Right cardiac atrium (tissue), 5 donors: ENCODE measurements at places on chromosomes 6 and 20. TPM values are rescaled to one million over a fixed set of nuclear protein-coding genes. Genes with fewer than 3 reads are reported as not detected.

Gene MAP3K5
- 2.8 TPM for polyA plus RNA-seq

Gene SEL1L2
- polyA plus RNA-seq: 1.1 TPM

Gene BTNL2
- polyA plus RNA-seq: not detected

Gene HAO1
- polyA plus RNA-seq: not detected

Gene KCNQ5
- 0.25 TPM for polyA plus RNA-seq

Gene COX4I2
- 29.5 TPM for polyA plus RNA-seq

Gene DOK5
- polyA plus RNA-seq: 12.9 TPM

Gene SIGLEC1
- polyA plus RNA-seq: 4.2 TPM

Gene FAM162B
- polyA plus RNA-seq: 3.9 TPM

Gene ADAM33
- polyA plus RNA-seq: 30.5 TPM

Gene TSPO2
- polyA plus RNA-seq: not detected

Gene LCA5
- polyA plus RNA-seq: 1.6 TPM

Gene VIP
- 1.9 TPM for polyA plus RNA-seq

Gene PPP1R16B
- 4.9 TPM for polyA plus RNA-seq

Gene BPIFB1
- not detected for polyA plus RNA-seq

Gene PRDM13
- polyA plus RNA-seq: not detected

Gene SPEF1
- 0.07 TPM for polyA plus RNA-seq

Gene SLC17A3
- polyA plus RNA-seq: not detected

Gene RAD21L1
- polyA plus RNA-seq: not detected

Gene TSHZ2
- 2.3 TPM for polyA plus RNA-seq

Gene TSBP1
- not detected for polyA plus RNA-seq

Gene CFAP61
- 0.11 TPM for polyA plus RNA-seq

Gene CFAP206
- polyA plus RNA-seq: 0.14 TPM

Gene C6orf132
- 1.8 TPM for polyA plus RNA-seq

Gene GPX5
- not detected for polyA plus RNA-seq

Gene RIMS1
- polyA plus RNA-seq: 0.02 TPM

Gene BMP6
- 3.0 TPM for polyA plus RNA-seq

Gene RAB23
- 6.1 TPM for polyA plus RNA-seq

Gene CD93
- 14.1 TPM for polyA plus RNA-seq

Gene DSP
- polyA plus RNA-seq: 94.7 TPM

Gene GRM4
- polyA plus RNA-seq: not detected

Gene GNMT
- 3.0 TPM for polyA plus RNA-seq

Gene APCDD1L
- 0.14 TPM for polyA plus RNA-seq

Gene TFAP2D
- not detected for polyA plus RNA-seq

Gene HTR1E
- not detected for polyA plus RNA-seq

Gene RNF39
- not detected for polyA plus RNA-seq

Gene PACRG
- 4.9 TPM for polyA plus RNA-seq

Gene HECA
- polyA plus RNA-seq: 19.4 TPM

Gene C20orf141
- polyA plus RNA-seq: not detected

Gene PI16
- 69.5 TPM for polyA plus RNA-seq

Gene DNAH8
- not detected for polyA plus RNA-seq

Gene RPS21
- polyA plus RNA-seq: 2,060 TPM

Gene YIPF3
- 95.0 TPM for polyA plus RNA-seq

Gene E2F3
- polyA plus RNA-seq: 3.9 TPM

Gene HCRTR2
- polyA plus RNA-seq: 0.16 TPM

Gene FAM209B
- 0.84 TPM for polyA plus RNA-seq

Gene ZSCAN12
- 1.4 TPM for polyA plus RNA-seq

Gene SRSF3
- 137 TPM for polyA plus RNA-seq
